Pericardium fibroblast (primary cell): ENCODE measurements at places on chromosomes 7 and 10. TPM values are rescaled to one million over a fixed set of nuclear protein-coding genes. Genes with fewer than 3 reads are reported as not detected.

RSU1 gene
- 35.1 and 81.7 TPM in 2 replicates for total RNA-seq

PTPRN2 gene
- total RNA-seq = 1.5 and 3.5 TPM in 2 replicates

SCART1 gene
- total RNA-seq = 0.93 and 2.1 TPM in 2 replicates

OR2A42 gene
- total RNA-seq = not detected in 2 replicates

MSMB gene
- total RNA-seq = not detected in 2 replicates

CPEB3 gene
- total RNA-seq = 0.68 and 0.82 TPM in 2 replicates

EPO gene
- total RNA-seq = not detected in 2 replicates

AIFM2 gene
- total RNA-seq = 5.4 and 8.9 TPM in 2 replicates

CYP26C1 gene
- total RNA-seq = not detected in 2 replicates
